WTC11 (cell line): ENCODE measurements at places on chromosomes 16 and 17.

DNA sequence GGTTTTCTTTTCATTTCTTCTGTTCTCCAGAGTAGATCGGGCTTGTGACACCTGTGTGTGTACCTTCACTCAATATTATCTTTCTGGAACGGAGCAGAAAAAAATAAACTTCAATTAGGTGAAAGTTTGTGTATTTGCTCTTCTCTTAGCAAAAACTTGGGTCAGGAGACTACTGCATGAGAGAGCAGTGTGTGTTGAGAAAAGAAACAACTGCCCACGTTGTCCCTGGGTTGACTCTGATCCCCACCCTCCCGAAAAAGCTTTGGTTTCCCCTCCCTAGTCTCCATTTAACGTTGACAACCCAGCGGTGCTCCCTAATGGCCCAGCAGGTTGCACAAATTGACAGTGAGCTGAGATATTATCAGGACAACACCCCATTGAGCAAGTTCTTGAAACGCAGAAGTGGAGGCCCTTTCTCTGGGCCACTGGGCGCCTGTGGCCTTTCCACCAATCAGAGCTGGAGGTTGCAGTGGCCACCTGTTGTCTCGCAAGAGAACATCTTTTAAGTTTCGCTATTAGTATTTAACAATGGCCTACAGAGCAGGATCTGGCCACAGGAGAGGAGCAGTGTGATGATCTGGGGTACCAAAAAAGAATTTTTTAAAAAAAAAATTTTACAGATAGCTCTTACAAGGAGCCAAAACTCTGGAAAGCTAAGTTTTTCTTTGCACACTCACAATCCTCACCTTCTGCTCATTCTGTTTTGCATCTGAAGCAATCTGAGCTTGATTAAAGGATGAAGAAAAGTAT is 1.5 kb upstream of the TOX3 start:
- DNase-seq, result peak; percentile 24

GRCh38 chr16:85210423-85211169 is 98.3 kb upstream of the CIBAR2 start:
- no peak for DNase-seq

DNA sequence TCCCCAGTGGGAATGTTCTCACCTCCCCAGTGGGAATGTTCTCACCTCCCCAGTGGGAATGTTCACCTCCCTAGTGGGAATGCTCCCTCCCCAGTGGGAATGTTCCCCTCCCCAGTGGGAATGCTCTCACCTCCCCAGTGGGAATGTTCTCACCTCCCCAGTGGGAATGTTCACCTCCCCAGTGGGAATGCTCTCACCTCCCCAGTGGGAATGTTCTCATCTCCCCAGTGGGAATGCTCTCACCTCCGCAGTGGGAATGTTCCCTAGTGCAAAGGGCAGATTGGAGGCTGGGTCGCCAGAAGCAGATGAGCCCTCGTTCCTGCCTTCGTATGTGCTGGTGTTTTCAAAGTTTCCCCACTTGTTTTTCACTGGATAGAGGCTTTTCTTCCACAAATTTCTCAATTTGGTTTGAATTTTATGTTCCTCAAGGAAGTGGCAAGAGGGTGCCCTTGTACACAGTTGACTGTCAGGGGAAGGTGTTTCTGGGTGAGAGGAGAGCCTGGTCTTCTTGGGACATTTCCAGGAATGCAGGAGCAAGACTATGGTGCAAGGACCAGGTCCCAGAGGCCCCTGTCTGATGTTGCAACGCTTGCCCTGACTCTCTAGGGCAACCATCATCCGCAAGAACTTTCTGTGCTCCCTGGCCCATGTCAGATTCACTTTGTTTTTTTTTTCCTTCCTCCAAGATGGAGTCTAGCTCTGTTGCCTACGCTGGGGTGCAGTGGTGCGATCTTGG is 34.0 kb downstream of the TRARG1 start:
- no peak for DNase-seq

DNA sequence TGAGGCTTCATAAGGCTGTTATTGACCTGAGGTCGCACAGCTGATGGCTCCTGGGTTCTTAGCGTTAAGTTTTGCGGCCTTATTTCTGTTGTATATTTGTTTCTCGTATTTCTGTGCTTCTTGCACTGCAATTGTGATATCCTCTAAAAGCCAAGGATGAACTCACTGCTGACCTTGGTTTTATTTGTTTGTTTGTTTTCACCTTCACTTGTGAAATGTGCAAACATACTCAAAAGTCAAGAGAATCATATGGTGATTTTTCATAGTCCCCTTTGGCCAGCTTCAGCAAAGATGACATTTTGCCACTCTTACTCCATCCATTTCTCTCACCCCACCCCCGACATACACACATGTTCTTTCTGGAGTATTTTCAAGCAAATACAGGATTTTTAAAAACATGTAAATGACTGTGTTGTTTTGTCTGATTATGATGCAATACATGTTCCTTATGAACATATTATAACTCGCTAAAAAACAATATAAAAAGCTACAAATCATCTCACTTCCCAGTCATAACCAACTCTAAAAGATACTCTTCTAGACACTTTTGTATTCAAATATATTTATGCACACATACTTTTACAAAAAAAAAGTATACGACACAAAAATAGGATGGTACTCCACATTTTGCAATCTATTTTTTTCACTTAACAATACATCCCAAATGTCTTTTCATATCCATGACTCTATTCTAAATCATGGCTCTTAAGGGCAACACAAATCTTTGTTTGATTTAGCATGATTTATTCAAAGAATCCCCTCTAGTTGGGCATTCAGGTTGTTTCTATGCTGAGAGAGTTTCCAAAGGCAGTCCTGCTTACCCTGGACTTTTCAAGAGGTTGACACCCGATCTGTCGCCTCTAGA is 5.7 kb upstream of the ZCCHC14 start:
- no peak for DNase-seq

DNA sequence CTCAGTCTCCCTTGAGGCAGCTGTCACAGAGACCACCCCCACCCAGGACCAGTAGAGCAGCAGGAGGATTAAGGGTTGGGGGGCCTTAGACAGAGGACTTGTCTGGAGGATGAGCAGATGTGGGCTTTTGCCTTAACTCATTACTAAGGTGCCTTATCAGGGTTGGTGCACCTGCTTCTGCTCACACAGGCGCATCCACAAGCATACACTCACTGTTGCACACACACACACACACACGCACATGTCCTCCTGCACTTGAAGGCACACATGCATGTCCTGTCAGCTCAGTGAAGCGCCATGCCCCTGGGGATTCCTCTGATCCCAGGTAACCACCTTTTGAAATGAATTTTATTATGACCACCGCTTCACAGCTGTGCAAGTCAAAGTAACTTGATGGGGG is 1.2 kb downstream of the GFAP start:
- no peak for DNase-seq

GRCh38 chr16:87160234-87160636 is 157.0 kb downstream of the C16orf95 start:
- no peak for DNase-seq
